ENCODE measurements at places on chromosomes 6 and 20.

GRCh38 chr20:19890445-19891051 is 126.6 kb upstream of the NAA20 start:
- DNase-seq, result no peak

GRCh38 chr6:139425780-139426179 is 51.3 kb upstream of the CITED2 start:
- no peak for DNase-seq

- no peak for DNase-seq
Measured at GRCh38 chr6:15026832-15027231, 219.0 kb upstream of the JARID2 start.

GRCh38 chr6:122839472-122839871 is 50.4 kb downstream of the SMPDL3A start:
- DNase-seq, result peak; percentile 51

GRCh38 chr20:31605902-31606803 is 1.1 kb downstream of the ID1 start:
- DNase-seq, result no peak

DNA sequence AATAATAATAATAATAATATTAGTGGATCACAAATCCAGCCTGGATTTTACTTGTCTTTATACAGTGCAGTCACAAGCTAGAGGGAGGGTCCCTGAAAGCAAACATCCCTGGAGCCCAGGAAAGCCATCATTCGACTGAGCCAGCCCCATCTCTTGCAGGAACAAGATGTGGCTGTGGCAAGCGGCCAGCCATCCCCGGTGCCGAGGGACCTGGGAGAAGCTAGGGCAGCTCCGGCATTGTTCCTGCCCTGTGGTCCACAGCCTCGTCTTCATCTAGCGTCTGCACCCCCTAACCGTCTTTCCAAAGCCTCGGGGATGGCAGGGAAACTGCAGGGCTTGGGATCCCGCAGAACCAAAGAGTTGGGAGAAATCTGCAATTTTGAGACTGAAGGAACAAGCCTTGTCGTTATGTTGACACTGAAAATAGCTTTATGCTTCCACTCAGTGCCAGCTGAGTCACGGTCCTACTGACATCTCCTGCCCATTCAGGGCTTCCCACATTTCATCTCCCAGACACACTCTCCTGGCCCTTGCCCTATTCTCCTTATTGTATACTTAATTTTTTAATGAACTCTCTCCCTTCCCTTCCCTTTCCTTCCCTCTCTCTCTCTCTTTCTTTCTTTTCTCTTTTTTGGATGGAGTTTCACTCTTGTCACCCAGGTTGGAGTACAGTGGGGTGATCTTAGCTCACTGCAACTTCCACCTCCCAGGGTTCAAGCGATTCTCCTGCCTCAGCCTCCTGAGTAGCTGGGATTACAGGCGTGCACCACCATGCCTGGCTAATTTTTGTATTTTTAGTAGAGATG is 62.5 kb upstream of the ZNFX1 start:
- peak; percentile 32 for DNase-seq

DNA sequence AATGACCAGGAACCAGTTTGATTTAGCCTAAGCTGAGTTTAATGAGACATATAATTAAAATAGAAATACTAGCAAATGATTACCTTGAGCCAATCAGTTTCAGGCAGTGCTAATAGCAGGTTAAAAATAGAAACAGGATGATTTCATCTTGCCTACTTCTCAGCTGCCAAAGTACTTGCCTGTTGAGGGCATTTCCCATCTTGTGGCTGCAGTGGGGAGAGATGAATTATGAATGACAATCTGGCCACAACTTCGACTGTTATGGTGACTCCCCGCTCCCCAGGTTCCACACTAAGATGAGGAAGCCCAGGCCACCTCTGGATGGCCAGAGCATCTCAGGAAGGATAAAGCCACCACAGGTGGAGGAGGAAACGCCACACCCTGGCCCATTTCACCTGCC is 31.3 kb downstream of the MBOAT1 start:
- DNase-seq, result no peak

DNA sequence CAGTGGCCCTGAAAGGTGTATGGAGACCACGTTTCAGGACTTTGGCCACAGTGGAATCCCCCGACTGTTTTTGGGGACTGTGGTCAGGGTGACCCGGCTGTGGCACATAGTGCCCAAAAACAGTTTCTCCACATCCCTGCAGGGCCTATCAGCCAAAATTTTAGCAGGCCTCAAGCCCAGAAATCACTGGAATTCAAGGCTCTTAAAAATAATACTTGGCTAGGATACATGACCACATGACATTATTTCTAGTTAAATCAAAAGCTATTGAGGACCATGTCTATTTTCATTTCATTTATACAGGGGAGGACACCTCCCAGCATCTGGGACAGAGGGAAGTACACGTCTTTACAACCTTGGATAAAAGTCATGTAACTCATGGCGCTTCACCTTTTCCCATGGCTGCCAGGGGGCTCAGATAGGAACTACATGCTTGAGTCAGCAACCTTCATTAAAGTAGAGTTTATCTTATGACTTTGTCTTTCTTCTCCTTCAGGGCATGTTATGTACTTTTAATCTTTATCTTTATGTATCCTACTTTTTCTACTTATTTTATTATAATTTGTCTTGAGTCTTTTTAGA is 70.8 kb upstream of the CD93 start:
- DNase-seq, result peak; percentile 58

GRCh38 chr20:11227602-11228001 is 553.8 kb upstream of the JAG1 start:
- no peak for DNase-seq

- DNase-seq, result no peak
Measured at GRCh38 chr6:22231050-22231449, 65.8 kb downstream of the PRL start.

GRCh38 chr20:1664911-1665310 is 7.3 kb upstream of the SIRPG start:
- no peak for DNase-seq

- DNase-seq, result no peak
Measured at GRCh38 chr6:35566794-35567193, 54.1 kb upstream of the TULP1 start.
